ENCODE measurements at places on chromosomes 3 and 15.

- DNase-seq: no peak
Observed at GRCh38 chr15:27183201-27183600, 212.2 kb downstream of the GABRG3 start.

DNA sequence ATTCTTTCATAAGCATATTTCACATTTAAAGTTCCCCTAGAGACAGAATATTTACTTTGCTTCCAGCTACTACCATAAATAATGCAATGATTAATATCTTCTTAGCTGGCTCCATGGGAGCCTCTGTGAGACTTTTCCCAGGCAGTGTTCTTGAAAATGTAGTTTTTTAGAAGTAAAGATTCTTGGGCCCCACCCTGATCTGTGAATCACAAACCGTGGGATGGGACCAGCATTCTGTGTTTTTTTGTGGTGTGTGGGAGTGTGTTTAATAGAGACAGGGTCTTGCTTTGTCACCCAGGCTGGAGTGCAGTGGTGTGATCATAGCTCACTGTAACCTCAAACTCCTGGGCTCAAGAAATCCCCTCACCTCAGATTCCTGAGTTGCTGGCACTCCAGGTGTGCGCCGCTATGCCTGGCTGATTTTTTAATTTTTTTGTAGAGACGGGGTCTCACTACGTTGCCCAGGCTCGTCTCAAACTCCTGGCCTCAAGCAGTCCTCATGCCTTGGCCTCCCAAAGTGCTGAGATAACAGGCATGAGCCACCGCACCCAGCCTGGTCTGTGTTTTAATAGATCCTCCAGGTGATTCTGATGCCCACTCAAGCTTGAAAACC, 83.0 kb downstream of the KLHL25 start:
- no peak for DNase-seq

GRCh38 chr15:60226924-60227323, 170.9 kb downstream of the ANXA2 start:
- DNase-seq: no peak

DNA sequence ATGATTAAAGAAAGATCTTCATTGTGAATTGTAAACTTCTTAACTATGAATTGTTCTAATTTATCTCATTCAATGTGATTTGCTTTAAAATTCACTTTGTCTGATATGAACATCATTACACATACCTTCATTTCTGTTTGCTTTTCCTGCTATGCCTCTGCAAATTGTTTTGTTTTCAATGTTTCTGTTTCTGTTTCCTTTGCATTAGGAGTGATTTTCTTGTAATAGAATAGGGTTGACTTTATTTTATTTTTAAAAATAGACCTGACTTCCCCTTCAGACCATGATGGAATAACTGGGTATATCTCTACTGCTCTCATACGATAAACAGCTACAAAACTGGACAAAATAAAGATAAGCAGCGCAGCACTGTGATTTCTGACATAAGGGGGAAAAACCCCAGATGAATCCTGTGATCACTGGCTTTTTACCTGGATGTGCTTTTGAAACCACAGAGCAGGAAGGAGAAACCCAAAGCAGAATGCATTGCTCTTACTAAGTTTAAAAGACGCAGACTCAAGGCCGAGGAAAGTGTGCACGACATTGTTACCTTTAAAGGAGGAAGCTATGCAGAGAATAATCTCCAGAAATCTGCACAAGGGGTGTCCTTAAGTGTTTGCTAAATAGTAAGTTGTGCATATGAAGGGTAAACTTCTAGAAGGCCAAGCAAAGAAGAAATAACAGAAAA, 420.2 kb downstream of the TBC1D5 start:
- no peak for DNase-seq

DNA sequence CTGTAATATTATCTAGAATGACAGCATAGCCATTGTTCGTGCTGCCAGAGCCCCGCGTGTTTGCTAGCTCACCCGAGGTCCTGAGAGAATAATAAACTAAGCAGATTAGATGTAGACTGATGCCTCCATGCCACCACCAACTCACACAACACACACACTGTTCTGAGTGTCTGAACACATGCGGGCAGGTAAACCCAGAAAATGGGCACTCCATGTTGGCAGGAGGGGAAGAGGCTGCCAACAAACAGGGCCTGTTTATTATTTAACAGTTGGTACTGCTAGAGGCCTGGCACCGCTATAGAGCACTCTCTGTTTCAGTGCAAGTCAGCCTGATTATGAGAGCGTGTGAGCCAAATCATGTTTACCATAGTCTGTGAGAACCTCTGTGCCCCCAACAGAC, 299.0 kb downstream of the ZBTB20 start:
- no peak for DNase-seq

DNA sequence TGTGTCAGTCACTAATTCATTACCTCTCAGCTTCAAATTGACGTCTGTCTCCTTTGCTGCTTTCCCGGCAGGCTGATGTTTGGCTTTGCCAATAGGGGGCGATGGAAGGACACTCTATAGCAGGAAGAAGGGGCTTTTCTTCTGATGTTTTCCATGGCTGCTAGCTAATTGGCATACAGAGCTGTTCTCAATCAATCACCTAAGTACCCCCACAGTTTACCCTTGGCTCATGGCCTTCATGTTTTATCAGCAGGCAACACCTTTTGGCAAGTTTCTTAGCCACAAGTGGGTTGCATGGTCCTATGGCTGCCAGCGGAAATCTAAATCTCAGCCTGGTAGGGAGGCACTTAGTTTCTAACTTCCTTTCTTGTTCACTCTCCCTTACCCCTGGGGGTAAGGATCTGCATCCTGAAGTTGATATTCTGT, 45.0 kb downstream of the ESYT3 start:
- DNase-seq: no peak

DNA sequence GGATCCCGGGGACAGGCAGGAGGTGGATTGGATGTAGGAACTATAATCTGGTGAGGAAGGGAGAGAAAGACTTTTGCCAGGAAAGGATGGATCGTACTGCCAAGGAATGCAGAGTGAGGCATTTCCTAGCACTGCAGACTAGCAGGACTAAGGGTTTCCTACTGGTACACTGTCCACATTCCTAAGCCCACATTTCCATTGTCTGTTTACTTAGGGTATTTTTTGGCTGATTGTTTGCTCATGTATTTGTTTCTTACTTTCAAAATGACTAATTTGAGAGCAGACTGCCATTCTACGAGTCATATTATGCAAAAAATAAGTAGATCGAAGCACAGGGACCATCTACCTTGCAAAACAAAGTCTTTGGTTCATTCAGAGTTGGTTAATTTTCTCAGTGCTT, 1029.5 kb upstream of the NR2F2 start:
- DNase-seq: no peak

DNA sequence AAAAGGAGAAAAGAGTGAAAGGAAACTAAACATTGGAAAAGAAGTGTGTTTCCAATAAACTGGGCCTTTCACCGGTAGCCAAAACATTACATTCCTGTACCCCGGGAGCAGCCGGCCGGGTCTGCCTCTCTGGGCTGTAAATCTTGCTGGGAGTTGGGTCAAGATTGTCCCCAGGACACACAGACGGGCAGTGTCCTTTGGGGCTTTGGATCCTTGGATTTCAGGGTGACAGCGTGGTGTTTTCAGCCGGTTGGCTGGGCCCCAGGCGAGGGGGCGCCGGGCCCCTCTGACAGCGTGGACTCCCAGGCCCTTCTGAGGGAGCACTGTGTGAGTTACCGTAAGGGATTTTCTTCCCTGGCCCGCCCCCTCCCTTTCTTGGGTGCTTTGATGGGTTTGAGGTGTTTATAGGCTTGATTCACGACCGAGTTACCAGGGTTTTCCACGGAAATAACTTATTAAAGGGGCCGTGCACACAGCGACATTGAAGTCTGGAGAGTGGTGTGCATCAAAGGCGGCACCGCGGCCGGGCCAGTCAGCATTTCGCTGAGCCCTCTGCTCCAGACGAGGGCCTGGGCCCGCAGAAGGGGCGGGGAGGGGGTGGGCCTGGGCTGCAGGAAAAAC, 27.4 kb downstream of the SMAD6 start:
- DNase-seq: no peak

DNA sequence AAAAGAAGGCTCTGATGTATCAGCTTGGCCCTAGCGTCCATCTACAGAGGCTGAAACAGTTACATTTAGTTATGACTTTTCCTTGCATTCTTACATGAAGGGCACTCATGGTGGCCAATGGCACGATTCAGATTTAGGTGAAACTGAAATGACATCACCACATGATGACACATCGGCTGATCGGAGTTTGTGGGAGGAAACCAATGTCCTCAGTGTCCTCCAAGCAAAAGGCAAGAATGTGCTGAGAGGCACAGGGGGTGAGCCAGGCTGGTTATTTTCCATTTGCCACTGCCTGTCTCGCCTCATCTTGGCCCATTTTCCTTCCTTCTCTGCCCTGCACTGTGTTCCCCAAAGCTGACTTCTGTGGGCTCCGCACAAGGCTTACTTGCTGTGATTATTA, 34.4 kb downstream of the TARS3 start:
- no peak for DNase-seq

- DNase-seq: no peak
Observed at GRCh38 chr3:122700193-122700592, 19.6 kb downstream of the PARP14 start.

DNA sequence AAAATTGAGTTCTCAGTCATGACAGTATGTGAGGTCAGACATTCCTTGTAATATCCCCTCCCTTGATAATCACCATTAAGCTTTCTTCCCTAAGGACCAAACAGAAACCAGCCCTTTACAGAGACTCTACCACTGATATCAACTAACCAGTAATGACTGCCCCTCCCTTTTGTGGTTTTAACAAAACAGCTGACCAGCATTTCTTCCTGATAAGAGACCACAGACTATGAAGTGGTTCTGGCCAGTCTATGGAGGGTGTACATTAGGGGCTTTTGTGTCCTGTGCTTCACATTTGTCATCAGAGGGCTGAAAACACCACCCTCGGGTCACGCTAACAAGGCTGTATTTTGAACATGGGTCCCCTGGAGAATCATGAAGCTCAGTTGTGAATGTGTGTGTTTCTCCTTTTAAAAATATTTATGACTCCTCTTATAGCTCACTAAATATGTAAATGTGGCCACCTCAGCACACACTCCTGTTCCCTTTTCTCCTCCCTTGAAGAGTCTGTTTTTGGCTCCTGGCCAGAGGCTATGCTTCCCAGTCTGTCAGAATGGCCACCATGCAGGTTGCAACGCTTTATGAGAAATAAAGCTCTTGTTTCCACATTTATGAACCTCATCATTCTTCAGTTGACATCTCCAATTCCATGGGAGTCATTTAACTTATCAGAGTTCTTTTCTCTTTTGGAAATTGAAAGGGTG, 239.3 kb downstream of the CPNE4 start:
- DNase-seq: no peak

GRCh38 chr3:28173836-28174235, 67.6 kb upstream of the CMC1 start:
- DNase-seq: no peak

- no peak for DNase-seq
Observed at GRCh38 chr15:40285554-40286011, 2.7 kb upstream of the ANKRD63 start.

DNA sequence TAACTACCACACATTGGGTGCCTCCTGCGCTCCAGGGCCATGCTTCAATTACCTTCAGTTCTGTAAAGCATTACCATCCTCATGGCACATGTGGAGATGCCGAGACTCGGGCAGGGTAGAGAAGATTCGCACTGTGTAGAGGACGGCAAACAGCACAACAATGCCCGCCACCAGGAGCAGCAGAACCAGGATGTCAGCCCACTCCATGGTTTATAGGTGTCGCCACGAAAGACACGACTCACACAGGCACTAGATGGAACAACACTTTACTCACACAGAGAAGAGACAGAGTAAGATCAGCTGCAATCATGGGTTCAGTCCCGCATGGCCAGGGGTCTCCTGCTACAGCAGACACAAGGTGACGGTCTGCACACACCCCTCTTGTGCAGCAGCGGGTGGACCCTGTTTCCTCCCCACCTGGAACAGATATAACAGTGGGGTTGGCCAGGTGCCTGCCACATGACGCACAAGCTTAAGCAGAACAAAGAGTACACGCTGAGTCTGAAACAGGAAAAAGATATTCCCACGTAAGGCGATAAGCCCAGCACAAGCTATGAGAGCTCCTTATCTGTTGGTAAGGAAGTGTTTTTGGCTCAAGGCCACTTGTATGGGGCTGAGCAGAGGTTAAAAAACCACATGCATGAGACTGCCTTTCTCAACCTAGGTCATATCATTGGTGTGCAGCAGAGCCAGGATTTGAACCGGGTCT, 2.5 kb upstream of the TBC1D21 start:
- no peak for DNase-seq

DNA sequence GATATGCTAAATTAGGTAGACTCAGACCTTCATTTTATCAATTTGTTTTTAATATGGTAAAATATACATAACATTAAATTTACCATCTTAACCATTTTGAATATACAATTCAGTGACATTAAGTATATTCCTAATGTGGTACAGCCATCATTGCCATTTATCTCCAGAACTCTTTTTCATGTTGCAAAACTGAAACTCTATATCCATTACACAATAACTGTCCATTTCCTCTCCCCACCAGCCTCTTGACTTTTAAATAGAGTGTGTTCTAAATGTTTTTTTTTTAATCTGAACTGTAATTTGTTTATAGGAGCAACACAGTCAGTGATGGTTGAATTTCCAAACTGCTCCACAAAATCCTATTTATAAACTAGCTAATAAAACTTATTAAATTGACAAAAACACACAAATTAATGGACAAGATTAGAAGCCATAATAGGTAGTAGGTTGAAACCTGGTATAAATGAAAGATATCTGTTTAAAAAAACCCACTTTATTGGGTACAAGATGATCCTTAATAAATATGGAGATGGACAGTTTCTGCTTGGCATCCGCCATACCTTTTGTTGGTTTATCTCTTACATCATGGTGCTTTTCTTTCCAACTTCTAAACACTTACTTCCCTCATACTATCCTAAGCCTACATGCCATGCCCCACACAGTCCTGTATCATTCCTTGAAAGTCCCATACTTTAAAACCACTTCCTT, 142.4 kb downstream of the ZPLD1 start:
- no peak for DNase-seq

DNA sequence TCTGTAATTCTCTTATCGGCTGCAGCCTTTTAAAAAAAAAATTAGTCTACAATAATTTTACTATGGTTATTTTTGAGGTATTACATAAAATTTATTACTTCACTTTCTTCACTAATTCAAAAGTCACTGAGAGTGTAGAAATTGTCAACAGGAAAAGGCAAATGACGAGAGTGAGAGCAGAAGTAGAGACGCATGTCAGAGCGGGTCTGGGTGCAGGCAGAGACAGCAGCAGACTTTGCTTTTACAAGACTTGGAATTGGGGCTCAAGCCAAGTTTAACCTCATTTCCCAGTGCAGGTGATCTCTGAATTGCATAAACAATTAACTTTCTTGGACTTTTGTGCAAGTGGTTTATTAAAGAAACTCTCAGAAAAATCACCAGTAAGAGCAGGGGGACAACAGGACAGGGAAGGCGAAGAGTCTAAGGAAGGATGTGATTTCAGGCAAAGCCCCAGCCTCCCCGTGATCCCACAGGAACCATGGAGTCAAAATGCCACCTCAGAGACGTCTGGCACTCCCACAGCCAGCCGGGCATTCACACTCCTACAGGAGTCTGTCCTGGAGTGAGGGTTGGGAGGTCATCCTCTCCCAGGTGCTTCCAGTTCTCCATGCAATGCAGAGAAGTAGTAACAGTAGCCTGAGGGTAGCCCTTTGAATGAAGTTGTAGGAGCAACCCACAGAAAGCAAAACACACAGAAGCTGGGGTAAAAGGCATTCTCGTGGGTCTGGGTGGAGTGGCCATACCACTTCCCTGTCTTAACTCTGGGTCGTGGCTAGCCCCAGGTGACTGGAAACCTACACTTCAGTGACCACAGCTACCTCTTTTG, 274.0 kb upstream of the TGFBR2 start:
- DNase-seq: no peak

All from T-helper 17 cell (primary cell).